ENCODE measurements at places on chromosomes 4 and X. TPM values are rescaled to one million over a fixed set of nuclear protein-coding genes. Genes with fewer than 3 reads are reported as not detected.

- no peaks in the 10 kb centered on the region for H3K36me3 ChIP-seq
- no peak overlapping the region for H3K4me3 ChIP-seq
- H3K27me3 ChIP-seq = no peaks in the 10 kb centered on the region
- H3K4me1 ChIP-seq = peaks cover 9% of the 10 kb centered on the region
Measured at GRCh38 chr4:153341575-153342090, 2.9 kb upstream of the MND1 start.

The CHRDL1 gene
- total RNA-seq = not detected

The RBM46 gene
- total RNA-seq = not detected

DNA sequence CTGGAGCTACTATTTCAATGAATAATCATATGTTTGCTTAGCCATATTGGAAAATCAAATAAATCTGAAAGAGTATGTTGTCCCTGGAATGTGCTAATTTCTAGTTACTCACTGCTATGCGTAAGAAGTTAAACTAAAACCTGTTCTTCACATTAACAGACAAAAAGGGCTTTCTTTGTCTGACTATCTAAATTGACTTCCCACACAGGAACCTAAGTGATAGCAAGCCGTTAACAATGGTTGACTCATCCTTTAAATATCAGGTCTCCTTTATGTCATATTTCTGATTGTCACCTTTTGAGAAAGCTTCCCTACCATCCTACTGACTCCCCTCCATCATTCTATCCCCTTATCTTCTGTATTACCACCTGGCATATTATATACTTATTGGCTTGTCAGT, 81.4 kb downstream of the AMELX start:
- no peak overlapping the region for H3K27ac ChIP-seq
- H3K4me3 ChIP-seq = no peak overlapping the region
- H3K27me3 ChIP-seq = no peaks in the 10 kb centered on the region
- peaks cover 30% of the 10 kb centered on the region for H3K4me1 ChIP-seq
- no peak for DNase-seq

DNA sequence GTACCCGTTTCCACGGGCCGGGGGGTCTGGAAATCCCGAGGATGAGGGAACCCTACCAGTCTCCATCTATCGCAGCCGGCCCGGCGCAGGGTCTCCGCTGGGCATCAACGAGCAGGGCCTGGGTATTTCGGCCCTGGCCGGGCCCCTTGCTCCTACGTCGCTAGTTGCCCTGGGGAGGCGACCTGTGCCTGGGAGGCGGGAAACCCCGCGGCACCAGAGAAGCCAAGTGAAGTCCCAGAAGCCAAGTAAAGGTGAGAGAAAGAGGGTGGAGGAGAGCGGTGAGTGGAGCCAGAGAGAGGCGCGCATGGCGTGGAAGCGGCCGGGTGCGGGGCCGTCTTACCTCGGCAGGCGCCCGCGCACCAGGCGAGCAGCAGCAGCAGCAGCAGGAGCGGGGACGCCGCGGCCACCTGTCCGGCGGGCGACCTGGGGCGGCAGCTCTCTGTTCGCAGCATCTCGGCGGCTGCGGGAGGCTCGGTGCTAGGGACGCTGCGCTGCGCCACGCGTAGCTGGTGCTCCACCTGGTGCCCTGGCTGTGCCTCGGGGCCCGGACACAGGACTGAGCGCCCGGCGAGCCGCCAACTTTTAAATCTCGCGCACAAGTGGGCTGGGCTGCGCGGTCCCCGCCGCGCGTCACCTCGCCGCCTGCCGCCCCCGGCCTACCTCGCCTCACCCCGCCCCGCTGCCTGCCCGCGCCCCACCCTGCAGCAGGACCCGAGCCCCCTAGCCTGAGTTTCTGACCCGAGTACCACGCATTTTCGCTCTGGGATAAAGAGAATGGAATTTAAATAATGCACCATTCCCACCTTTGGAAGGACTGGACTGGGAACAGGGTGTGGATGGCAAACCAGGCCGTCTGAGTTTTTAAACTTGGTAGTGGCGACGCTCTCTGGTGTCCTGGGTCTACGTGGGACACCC, at the start of gene NMU:
TSS of gene NMU (minus strand) at position 558 of the 915 bp plus-strand sequence. CDS start at position 452, 106 bp downstream.
- no peaks in the 10 kb centered on the region for H3K36me3 ChIP-seq
- DNase-seq = peak; percentile 45
- H3K27me3 ChIP-seq = peaks cover 3% of the 10 kb centered on the region
- H3K27ac ChIP-seq = no peak within 1 kb of the TSS

The ADH7 gene
- total RNA-seq = not detected

DNA sequence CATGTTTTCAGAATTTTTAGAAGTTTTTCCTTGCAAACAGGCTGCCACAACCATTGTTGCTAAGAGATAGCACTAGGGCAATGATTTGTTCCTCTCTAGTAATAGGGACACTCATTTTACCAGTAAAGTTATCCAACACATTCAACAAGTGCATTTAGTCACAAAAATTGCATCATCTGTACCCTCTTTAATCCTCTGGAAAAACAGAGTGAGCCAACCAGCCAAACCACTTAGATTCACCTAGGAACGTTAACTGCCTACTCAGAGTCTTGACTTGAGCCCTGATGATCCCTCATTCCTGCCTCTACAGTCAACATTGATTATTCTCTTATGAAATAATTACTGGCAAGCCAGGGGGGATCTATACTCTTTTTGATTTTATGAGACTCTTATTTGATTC, 17.0 kb upstream of the ADGRA3 start:
- no peak for DNase-seq
- H3K36me3 ChIP-seq = no peaks in the 10 kb centered on the region
- H3K27ac ChIP-seq = no peak overlapping the region
- H3K27me3 ChIP-seq = no peaks in the 10 kb centered on the region

DNA sequence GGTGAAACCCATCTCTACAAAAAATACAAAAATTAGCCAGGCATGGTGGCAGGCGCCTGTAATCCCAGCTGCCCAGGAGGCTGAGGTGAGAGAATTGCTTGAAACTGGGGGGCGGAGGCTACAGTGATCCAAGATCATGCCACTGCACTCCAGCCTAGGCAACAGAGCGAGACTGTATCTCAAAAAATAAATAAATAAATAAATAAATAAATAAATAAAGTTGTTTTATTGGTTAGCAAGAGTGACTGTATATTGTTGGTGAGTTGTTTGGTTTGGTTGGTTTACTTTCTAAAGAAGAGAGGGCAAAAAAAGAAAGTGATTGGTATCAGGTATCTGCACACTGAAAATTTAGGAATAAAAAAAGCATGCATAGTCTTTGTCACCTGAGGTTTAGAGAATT, 501.0 kb downstream of the RPA4 start:
- H3K27ac ChIP-seq = no peak overlapping the region
- H3K4me1 ChIP-seq = no peaks in the 10 kb centered on the region
- DNase-seq = no peak
- H3K4me3 ChIP-seq = no peak overlapping the region

DNA sequence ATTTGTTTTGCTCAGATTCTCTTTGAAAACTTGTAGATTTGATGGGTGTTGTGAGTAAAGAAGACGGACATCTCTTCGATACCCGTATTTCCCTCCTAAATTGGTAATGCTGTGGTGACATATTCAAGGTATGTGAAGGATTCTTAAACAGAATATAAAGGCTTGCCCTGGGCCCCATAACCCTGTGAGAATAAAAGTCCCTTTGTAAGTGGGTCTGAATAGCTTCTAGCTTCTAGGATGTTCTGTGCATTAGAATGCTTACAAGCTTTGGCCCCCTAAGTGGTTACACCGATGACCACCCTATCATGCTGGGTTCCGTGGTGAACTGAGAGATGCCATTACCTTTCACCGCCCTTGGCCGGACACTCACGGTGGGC, 574 bp upstream of the MOB1B start:
- H3K27ac ChIP-seq = peak overlapping the region; percentile 94
- no peaks in the 10 kb centered on the region for H3K36me3 ChIP-seq
- peak overlapping the region; percentile 55 for H3K4me3 ChIP-seq
- no peaks in the 10 kb centered on the region for H3K4me1 ChIP-seq
- DNase-seq = no peak

DNA sequence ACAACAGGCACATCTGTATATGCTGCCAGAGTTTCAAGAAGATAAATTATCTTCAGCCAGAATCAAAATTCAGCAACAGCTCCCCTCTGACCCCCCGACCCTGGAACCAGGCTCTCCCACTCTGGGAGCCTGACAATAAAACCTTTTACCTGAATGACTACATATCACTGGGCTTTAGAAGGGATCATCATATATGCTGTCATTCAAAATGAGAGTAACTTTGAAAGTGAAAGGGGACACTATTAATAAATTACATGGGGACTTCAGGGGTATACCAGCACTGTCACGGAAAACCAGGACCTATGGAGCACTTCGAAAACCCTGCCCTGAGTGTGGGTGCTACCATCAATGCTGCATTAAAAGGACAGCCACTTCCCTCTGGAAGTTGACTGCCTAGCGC, 26.2 kb downstream of the TSPAN5 start:
- DNase-seq = no peak
- H3K4me1 ChIP-seq = peaks cover 19% of the 10 kb centered on the region
- no peaks in the 10 kb centered on the region for H3K27me3 ChIP-seq
- H3K4me3 ChIP-seq = no peak overlapping the region
- no peaks in the 10 kb centered on the region for H3K36me3 ChIP-seq
- peak overlapping the region; percentile 24 for H3K27ac ChIP-seq

- no peak overlapping the region for H3K4me3 ChIP-seq
- no peak overlapping the region for H3K27ac ChIP-seq
Measured at GRCh38 chr4:20395160-20395773, 143.6 kb downstream of the SLIT2 start.

GRCh38 chr4:182192511-182193181, 50.6 kb upstream of the TENM3 start:
- H3K27ac ChIP-seq = no peak overlapping the region
- no peaks in the 10 kb centered on the region for H3K27me3 ChIP-seq
- H3K4me1 ChIP-seq = peaks cover 9% of the 10 kb centered on the region
- H3K4me3 ChIP-seq = no peak overlapping the region
- no peak for DNase-seq

DNA sequence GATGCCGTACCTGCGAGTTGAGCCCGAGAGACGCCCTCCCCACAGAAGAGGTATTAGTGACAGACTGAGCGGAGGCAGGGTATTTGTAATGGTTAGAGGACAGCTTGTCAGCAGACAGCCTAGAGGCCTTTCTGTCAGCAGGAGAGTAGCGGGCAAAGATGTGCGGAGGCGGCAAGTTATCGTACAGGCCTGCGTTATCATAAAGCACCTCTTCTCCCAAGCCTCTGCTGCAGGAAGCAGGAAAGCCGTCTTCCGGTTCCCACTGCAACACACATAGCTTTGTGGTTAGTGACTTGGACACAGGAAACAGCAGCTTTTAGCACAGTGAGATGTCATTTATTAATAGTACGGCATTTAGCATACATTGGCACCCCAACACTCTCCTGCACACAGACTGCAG, 158.3 kb downstream of the AFAP1 start:
- no peaks in the 10 kb centered on the region for H3K36me3 ChIP-seq
- DNase-seq = no peak
- no peak overlapping the region for H3K4me3 ChIP-seq
- H3K27me3 ChIP-seq = no peaks in the 10 kb centered on the region
- no peaks in the 10 kb centered on the region for H3K4me1 ChIP-seq

DNA sequence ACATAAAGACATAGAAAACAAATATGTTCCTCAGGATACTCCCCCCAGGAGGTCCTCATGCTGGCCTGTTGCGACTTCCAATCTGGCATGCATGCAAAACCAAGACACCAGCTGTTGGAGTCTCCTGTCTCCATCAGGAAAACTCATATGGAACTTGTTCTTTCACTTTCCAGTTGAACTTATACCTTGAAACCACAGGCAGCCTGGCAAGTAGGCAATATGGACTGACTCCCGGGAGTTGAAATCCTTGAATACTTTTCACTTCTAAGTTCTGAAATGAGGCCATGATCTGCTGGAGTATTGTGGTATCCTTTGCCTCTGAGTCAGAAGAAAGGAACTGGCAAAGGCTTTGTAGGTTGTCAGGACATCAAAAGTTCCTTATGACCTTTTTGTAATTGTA, 444.2 kb downstream of the IDS start:
- no peaks in the 10 kb centered on the region for H3K4me1 ChIP-seq
- H3K27me3 ChIP-seq = no peaks in the 10 kb centered on the region
- H3K27ac ChIP-seq = no peak overlapping the region
- no peak overlapping the region for H3K4me3 ChIP-seq

GRCh38 chrX:85994228-85994627, 53.1 kb downstream of the CHM start:
- no peaks in the 10 kb centered on the region for H3K4me1 ChIP-seq
- DNase-seq = no peak
- H3K36me3 ChIP-seq = no peaks in the 10 kb centered on the region
- H3K4me3 ChIP-seq = no peak overlapping the region
- no peaks in the 10 kb centered on the region for H3K27me3 ChIP-seq

DNA sequence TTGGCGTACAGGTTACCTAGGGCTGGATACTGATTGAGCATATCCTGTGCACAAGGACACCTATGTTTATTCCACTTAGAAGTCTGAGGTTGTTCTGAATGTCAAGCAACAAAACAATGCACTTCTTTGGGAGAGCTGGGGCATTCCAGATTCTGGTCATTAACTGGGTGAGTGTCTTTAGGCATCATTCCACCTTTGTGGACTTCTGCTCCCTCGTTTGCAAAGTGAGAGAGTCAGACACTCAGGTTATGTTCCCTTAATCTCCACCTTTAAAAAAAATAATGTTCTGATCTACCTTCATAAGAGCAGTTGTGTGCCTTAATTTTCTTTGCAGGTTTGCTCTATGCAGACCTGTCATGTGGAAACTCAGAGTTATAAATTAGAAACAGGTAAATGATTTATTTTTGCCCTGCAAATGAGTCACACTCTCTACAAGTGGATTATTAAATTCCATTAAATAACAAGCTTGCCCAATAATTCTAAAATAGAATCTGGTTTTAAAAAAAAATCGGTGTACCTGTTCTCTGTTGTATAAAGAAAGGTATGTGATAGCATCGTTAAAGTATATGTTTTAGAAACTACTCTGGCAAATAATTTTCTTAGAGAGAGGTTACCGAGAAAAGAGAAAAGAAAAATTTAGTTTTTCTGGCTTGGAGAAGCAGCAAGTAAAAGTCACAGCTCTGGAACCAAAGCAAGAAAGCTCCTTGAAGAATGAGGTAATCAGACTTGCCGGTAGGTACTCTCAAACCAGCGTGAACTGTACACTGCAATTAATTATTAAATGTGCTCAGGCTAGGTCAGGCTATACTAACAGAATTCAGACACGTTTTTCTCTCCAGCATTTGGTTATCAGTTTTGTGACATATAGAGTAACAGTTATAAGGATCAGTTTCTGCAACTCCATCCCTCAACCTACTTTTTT, 93.2 kb downstream of the SORBS2 start:
- H3K4me3 ChIP-seq = no peak overlapping the region
- no peaks in the 10 kb centered on the region for H3K27me3 ChIP-seq
- no peaks in the 10 kb centered on the region for H3K36me3 ChIP-seq
- peaks cover 21% of the 10 kb centered on the region for H3K4me1 ChIP-seq
- DNase-seq = no peak

The GNRHR gene
- total RNA-seq = not detected

- H3K4me3 ChIP-seq = no peak overlapping the region
- H3K27me3 ChIP-seq = no peaks in the 10 kb centered on the region
- H3K27ac ChIP-seq = no peak overlapping the region
- DNase-seq = no peak
Measured at GRCh38 chr4:67886281-67886680, 2.5 kb upstream of the TMPRSS11D start.

GRCh38 chr4:30610361-30610760, 109.8 kb upstream of the PCDH7 start:
- no peak overlapping the region for H3K27ac ChIP-seq
- H3K4me1 ChIP-seq = peaks cover 11% of the 10 kb centered on the region
- no peaks in the 10 kb centered on the region for H3K36me3 ChIP-seq
- H3K27me3 ChIP-seq = no peaks in the 10 kb centered on the region
- no peak for DNase-seq
